T follicular helper cell (primary cell): ENCODE measurements at places on chromosomes 6 and 20.

- DNase-seq = no peak
These were observed 130.5 kb upstream of the NOX3 start for GRCh38 chr6:155586090-155586489.

DNA sequence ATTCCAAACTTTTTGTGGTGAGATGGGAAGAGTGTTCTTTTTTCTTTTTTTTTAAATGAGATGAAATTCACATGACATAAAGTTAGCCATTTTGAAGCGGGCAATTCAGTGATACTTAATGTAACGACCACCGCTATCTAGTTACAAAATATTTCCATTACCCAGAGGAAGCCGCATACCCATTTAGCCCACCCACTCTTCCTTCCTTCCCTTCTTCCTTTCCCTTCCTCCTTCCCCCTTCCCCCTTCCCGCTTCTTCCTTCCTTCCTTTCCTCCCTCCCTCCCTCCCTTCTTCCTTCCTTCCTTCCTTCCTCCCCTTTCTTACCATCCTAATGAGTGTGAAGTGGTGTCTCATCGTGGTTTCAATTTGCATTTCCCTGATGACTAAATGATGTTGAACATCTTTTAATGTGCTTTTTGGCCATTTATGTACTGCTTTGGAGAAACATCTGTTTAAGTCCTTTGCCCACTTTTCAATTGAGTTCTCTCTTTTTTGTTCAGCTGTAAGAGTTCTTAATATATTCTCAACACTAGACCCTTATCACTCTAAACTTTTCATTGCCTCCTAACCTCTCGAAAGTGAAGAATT, 371.1 kb downstream of the FARS2 start:
- no peak for DNase-seq

GRCh38 chr20:63004607-63005364, 2.0 kb downstream of the BHLHE23 start:
- DNase-seq = no peak

- DNase-seq = no peak
These were observed 232.6 kb downstream of the TMEM242 start for GRCh38 chr6:157090736-157091135.

DNA sequence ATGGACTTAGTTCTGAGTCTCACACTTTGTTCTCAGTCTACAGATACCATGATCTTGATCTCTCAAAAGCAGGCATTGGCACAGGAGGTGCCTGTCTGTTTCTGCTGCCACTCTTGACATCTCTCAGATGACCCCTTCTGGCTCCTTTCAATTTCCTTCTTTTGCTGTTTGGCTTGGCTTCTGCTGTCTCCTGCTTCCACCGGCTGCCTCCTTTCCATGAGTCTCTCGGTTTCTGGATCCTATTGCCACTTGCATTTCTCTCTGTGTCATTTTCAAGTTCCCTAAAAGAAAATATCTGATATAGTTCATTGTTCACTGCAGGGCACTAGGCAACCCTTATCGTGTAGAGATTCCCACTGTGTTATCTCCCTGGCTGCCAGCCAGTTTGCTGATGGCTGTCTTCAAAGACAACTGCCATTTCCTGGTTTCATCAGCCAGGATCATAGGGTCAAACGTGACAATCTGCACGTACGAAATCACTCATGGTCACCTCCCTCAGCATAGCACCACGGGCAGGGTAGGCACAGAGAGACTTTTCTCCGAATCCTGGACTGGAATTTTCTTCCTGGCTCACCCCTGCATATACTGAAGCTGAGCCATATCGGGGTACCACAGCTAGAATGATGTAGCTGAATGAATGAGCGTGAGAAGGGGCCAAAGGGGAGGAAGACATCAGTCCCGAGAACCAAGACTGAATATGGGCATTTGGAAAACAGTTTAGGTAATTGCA, 144.6 kb upstream of the TMEM170B start:
- no peak for DNase-seq

DNA sequence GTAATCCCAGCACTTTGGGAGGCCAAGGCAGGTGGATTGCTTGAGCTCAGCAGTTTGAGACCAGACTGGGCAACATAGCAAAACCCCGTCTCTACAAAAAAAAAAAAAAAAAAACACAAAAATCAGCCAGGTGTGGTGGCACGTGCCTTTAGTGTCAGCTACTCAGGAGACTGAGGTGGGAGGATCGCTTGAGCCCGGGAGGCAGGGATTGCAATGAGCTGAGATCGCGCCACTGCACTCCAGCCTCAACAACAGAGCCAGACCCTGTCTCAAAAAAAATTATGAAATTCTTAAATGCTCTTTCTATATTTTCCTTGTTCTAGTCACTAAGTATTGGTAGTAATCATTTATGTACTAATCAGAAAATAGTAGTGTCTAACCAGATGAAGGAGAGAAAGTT, 30.6 kb downstream of the SYTL3 start:
- DNase-seq = no peak

DNA sequence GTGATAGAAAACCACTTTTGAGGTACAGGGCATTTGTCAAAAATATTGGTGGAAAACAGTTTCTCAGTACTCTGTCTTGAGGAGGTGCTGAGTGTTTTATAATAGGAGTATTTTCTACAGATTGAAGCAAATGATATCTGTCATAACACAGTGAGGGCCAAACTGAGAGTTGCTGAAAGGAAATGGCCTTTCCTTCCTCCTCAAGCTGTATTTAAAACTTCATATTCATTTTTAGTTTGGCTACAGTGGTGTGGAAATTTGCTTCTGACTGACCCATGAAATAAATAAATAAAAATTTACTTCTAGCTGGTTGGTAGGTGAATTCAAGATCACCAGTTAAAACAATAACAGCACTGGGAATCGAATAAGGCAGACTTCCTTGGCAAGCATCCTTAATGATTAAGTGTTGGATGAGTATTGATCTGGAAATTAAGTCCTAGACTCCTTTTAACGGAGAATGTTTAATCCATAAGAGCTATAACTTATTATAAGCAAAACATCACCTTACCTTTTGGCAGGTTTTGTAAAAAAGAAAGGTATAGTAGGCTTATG, 828.6 kb upstream of the CITED2 start:
- DNase-seq = no peak

DNA sequence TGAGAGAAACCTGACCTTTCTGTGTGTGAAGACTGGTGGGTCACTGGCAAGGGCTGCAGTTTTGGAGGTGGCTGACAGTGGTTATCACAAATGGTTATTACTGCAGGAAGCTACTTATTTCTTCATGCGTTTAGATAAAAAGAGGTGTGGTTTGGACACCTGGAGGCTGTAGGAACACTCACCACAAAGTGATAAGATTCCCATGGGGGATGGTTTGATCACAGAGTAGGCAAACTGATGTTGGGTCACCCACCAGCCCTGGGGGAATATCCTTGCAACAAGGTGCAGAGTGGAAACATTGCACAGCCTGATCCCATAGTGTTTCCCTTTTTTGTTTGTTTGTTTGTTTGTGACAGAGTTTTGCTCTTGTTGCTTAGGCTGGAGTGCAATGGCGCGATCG, 33.9 kb upstream of the RNGTT start:
- DNase-seq = no peak

- DNase-seq = no peak
These were observed 101.2 kb downstream of the NUS1 start for GRCh38 chr6:117776441-117776840.

GRCh38 chr20:32564921-32565734, 20.0 kb downstream of the NOL4L start:
- DNase-seq = no peak

DNA sequence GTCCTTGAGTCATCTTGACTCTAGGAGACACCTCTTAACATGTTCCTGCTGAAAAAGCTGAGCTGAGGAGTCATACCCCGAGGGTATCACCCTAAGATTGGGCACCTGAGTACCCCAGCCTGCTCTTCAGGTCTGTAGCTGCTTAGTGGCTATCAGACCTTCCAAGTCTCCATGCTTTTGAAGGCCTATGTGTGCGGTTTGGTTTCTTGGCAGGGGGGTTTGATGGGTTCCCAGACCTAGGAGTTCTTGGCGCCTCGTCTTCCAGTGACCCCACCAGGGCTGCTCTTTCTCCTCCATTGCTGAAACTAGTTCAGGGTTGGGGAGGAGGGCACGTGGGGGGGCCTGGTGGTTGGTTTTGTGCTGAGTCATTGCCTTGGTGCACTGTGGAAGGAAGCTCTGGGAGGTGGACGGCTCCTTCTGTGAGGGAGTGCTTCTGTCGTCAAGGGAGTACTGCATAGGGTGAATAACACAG, 20.1 kb downstream of the IGF2R start:
- DNase-seq = no peak

DNA sequence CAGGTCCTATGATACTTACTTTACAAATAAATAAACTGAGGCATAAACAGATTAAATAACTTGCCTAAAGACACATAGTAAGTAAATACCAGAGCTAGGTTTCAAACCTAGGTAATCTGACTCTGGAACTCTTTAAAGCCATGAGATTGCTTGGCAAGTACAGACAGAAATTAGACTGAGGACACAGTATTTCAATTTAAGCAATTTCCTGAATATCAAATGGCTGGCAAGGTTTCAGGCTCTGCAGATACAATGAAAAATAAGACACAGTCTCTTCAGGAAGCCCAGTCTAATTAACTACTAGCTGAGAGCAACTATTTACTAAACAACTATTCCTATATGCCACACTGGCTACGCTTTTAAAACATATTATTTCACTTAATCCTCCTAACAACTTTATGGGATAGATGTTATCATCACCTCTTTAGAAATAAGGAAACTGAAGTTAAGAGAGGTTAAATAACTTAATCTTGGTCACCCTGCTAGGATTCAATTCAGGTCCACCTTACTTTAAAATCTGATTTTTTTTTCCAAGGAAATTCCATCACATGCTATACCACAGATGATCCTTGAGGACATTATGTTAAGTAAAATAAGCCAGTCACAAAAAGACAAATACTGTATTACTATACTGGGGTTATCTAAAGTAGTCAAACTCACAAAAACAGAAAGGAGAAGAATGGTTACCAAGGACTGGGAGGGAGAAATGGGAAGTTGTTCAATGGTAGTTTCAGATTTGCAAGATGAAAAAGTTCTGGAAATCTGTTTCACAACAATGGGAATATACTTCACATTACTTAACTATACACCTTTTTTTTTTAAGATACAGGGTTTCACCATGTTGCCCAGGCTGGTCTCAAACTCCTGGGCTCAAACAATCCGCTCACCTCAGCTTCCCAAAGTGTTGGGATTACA, 4.1 kb downstream of the TRPC4AP start:
- no peak for DNase-seq

- DNase-seq = no peak
These were observed 53.5 kb downstream of the PXDC1 start for GRCh38 chr6:3698021-3698420.

DNA sequence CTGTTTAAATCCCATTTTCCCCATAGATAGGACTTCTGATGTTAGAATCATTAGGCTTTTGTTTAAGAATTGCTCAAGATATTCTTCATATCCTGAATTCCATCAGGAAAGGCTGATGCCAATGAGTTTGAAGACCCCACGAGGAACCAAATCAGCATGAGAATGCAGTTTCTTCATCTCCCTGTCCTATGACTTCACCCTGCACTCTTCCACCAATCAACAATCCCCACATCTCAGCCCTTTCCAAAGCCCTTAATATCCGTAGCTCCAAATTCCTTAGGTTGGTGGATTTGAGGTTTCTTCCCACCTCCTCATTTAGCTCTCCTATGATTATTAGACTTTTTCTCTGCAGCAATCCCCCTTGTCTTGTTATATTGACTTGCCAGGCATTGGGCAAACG, 88.3 kb upstream of the PRND start:
- no peak for DNase-seq

DNA sequence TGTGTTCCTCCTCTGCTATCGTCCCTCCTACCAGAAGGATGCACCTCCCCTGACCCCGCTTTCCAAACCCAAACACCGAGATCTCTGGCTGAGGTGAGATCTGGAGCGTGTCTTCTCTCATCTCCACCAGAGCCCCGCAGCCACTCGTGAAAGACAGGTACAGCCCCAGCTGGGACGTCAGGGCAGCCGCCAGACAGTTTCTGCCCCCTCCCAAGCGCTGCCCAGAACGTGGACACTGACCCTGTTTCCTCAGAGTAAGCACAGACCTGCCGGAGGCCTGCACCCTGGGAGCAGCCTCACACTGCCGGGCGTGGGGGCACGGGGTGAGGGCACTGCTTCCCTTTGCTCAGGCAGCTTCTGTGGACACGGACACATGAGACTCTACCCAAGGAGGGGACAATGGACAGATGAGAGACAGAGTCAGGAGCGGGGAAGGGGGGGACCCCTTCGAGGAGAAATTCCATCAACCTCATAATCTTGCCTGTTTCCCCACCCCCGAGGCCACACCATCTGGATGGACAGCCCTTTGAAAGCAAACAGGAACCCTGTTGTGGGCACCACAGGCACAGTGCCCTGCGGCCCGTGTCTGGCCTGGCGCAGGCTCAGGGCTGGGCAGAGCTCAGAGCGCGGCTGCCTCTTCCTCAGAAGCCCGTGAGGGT, 210.6 kb downstream of the DLL1 start:
- DNase-seq = no peak

DNA sequence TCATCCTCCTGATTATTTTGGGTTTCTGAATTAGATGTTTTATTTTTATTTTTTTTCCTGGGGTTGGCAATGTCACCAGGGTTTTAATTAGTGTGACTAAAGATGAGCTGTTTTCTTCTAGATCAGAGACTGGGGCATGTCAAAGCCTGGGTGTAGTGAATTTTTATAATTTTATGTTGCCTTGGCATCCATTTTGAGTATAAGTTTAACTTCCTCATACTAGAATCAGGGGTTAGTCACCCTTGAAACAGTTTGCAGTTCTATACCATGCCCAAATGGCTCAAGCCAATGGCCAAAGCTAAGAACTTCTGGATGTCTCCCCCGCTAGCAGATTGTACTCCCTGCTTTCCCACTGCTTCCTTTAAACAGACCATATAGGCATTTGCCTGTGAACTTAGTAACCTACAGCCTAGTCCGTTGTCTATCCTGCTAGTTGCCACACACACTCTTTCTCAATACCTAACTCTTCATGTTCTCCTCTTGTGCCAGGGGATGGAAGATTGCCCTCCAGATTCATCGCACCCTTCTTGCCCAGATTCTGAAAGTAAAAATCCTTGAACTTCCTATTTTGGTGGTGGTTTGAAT, 54.5 kb downstream of the KIAA0408 start:
- DNase-seq = no peak

- DNase-seq = no peak
These were observed 630.6 kb downstream of the GRIK2 start for GRCh38 chr6:102023977-102024657.

DNA sequence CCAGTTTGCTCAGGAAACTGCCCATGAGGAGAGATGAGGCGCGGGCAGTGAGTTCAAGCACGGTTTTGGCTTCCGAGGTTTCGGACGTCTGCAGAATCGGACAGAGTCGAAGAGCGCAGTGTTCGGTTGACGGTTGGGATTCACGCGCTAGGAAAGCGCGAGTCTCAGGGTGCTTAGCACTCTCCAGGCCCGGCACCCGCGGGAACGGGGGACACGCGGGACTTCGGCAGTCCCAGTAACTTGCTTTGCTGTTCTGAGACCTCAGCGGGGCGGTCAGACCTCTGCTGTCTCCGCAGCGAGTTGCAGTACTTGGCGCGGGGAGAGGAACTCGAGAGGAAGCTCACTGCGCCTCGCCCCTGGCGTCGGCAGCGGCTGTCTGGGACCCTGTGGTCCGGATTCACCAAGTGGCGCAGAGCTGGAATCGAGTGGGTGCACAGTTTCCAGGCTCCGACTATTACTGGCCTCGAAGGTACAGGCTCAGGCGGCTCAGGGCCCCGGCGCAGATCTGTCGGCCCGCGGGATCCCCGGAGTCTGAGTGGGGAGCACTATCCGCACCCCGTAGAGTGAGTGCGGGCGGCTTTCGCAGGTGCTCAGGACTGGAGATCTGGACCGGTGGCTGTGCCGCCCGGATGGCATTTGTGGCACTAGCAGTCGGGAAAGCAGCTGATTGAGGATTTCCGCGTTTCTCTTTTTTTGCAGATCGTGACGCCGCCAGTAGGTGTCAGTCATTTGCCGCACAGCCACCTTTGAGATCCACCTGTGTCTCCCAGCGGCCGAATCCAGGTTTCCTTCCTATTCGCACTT, at the start of gene POM121L2:
TSS of gene POM121L2 (minus strand) at position 128 of the 804 bp plus-strand sequence. CDS start at position 25, 103 bp downstream.
- peak; percentile 34 for DNase-seq
